ENCODE measurements at places on chromosomes 11 and 22.

GRCh38 chr11:29616611-29617010 is 400.2 kb downstream of the KCNA4 start:
- no peak for DNase-seq

DNA sequence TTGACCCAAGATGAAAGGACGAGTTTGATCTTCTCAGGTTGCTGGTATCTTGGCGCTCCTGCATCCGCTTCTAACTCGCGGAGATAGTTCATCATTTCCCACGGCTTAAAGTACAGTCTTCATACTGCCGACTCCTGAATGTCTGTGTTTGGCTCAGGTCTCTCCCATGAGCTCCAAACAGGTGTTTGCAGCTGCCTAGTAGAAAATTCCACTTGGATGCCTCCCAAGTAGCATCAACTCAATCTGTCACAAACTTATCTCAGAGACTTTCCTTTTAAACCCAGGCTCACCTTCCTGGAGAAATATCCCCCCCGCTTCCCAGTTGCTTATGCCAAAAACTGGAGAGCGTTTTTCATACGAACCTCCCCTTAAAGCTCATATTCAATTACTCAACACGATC is 986.5 kb downstream of the TBC1D22A start:
- no peak for DNase-seq

- no peak for DNase-seq
Measured at GRCh38 chr22:39719559-39720450, 149.3 kb downstream of the CACNA1I start.

- no peak for DNase-seq
Measured at GRCh38 chr11:36672815-36673450, 74.9 kb upstream of the RAG2 start.

DNA sequence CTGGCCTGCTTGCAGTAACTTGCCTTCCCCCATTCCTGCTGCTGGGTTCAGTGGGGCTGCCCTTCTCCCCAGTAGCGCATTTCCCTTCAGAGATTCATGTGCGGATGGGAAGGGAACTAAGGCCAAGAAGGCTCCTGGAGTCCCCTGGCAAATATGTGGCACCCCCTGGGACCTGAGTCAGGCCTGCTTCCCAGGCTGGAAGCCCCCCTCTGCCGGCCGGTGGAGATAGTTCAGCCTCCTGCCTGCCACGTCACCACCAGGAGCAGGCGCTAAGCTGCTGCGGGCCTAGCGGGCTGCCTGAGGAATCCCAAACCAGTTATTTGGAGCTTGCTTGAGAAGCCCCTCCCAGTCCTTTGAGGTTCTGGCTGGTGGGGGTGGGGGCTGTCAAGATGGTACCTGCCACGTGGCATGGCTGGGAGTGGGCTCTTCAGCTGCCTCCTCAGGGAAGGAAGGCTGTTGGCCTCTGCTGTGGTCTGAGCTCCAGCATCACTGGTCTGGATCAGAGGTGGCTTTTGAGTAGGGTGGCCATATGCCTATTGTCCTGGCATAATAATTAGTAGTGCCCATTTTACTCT is 2.0 kb downstream of the SERPINH1 start:
- DNase-seq = no peak

DNA sequence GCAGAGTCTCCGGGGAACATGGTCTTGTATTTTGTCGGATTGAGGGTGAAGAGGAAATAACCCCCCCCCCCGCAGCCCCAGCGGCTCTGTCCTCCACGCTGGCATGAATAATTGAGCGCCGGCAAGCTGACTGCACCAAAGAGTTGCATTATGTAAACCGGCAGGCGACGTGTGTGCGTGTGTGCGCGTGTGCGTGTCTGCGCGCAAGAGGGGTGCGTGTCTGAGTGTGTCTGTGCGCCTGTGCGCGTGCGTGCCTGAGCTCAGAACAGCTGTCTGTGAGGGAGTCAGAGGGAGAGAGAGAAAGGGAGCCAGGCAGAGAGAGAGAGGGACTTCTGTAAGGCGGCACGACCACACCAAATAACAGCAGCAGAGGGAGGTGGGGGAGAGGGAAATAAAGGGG is 94.4 kb downstream of the SCN3B start:
- DNase-seq = peak; percentile 54

DNA sequence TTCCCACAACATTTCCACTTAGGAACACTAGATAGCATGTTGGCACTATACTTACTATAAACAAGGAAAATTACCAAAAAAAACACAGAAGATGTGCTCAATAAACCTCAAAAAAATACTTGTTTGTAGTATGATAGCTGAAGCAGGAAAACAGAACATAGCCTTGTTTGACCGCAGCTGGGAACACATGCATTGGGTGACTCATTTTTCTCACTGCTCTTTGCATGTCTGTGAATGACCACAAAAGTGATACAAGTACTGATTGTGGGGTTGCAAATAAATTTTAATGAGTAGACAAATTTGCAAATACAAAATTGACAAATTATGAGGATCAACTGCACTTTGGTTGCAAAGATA is 22.8 kb upstream of the GUCY1A2 start:
- DNase-seq = no peak

DNA sequence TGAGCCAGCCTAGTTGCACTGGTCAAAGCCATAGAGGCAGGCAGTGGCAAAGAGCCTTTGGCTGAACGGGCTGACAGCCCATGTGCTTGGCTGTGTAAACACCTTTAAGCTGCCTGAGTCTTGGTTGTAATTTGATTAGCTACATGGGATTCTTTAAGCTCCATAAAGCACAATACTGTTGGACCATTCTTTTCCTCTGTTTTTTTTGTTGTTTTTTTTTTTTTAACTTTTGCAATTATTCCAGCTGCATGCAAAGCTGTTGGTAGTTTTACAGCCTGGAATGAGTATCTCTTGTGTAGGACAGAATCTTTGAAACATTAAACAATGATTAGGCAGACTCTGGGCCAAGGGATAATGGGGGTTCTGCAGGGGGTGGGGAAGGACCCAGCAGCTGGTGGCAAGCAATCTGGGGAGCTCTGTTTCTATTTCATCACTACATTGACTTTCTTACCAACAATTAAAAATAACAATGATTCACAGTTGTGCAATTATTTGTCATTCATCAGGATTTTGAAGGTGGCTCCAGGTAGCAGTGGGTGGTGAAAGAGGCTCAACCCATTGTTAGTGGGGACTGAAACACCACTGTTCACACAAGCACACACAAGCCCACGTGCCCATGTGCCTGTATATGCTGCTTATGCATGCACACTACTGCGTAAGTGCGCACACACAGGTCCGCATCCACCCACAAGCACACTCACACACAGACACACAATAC is 69.5 kb upstream of the CSNK2A3 start:
- DNase-seq = no peak

DNA sequence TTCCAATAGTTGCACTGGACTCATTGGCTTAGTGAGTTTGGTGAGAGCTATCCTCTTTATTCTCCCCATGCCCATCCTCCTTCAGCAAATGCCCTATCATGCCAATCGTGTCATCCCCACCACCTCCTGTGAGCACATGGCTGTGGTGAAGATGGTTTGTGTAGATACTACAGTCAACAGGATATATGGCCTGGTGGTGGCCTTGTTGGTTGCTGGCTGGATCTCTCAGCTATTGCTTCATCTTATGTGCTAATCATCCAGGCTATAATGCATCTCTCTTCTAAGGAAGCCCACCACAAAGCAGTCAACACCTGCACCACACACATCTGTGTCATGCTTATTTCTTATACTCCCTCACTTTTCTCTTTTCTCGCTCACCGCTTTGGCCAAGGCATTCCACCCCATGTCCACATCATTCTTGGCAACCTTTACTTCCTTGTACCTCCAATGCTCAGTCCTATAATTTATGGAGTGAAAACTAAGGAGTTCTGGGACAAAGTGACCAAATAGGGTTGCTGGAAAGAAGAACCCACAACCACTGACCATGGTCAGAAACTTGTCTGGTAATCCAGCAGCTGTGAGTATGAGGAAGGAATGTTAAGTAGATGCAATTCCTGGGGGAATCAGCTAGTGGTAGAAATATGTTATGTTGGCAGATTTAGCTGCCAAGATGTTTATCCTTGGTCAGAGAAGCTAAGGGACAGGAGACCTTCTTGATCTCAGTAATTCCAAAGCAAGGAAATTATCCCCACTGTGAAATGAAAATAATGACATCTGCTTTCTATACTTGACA is 16.3 kb upstream of the OR56B1 start:
- DNase-seq = no peak

DNA sequence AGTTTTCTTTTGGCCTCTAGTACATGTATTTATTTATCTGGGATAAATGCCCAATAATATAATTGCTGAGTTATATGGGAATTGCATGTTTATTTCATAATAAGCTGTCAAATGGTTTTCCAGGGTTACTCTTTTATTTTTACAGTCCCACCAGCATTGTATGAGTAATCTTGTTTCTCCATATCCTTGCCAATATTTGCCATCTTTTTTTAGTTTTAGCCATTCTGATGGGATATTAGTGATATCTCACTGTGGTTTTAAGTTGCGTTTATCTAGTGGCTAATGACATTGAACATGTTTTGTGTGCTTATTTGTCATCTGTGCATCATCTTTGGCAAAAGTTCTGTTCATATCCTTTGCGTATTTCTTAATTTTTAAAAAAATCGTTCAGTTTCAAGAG is 372.8 kb upstream of the CCDC179 start:
- DNase-seq = no peak

DNA sequence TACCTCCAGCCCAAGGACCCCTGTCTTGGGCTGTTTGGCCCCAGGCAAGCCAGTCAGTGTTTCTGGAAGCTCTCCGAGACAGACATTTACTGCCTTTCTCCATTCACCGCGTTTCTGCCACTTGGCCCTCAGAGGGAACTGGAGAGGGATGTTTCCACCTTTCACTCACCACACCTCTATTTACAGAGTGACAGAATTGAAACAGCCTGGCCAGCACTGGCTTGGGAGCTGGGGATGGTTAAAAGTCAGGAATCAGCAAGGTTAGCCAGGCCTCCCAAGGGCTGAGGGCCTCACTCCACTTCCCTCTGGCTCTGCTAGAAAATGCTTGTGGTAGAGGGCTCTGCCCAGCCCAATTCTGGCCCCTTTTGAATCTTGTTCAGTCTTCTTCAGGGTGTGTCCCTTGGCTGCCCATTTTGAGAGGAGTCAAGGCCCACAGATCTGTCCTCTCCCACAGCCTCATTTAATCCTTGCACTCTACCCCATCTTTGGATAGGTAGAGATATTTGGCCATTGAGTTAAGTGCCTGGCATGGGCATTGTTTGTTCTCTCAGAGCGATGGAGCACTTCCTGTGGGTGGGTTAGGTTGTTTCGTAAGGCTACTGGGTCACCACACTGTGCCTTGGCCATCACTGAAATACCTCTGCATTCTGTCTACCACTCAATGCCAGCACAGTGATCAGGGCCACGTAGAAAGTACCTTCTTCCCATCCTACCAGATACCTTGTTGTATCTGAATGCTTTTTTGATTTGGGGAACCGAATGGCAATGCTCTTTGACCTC is 119.2 kb downstream of the MICAL2 start:
- no peak for DNase-seq

- no peak for DNase-seq
Measured at GRCh38 chr22:17155941-17156340, 3.1 kb downstream of the HDHD5 start.

- no peak for DNase-seq
Measured at GRCh38 chr11:16596231-16596630, 142.2 kb upstream of the C11orf58 start.

- DNase-seq = no peak
Measured at GRCh38 chr22:28931844-28932567, 48.6 kb downstream of the ZNRF3 start.

- DNase-seq = no peak
Measured at GRCh38 chr11:95611827-95612226, 177.8 kb downstream of the FAM76B start.

- DNase-seq = no peak
Measured at GRCh38 chr11:19558189-19558986, 154.2 kb upstream of the NAV2 start.

DNA sequence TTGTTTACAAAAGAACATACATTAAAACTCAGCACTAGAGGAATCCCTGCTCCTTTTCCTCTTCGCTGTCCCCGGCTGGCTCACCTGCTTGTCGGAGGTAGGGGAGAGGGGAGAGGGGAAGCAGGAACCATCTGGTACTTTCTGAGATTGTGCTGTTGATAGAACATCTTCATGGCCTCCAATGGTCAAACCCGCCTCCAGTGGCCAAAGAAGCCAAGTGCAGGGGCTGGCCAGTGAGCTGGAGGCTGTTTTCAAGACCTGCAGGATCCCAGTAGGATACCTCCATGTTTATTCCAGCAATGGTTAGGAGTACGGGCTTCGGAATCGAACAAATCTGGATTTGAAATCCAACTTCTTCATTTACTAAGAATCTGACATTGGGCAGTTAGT is 92.6 kb downstream of the PKNOX2 start:
- no peak for DNase-seq

DNA sequence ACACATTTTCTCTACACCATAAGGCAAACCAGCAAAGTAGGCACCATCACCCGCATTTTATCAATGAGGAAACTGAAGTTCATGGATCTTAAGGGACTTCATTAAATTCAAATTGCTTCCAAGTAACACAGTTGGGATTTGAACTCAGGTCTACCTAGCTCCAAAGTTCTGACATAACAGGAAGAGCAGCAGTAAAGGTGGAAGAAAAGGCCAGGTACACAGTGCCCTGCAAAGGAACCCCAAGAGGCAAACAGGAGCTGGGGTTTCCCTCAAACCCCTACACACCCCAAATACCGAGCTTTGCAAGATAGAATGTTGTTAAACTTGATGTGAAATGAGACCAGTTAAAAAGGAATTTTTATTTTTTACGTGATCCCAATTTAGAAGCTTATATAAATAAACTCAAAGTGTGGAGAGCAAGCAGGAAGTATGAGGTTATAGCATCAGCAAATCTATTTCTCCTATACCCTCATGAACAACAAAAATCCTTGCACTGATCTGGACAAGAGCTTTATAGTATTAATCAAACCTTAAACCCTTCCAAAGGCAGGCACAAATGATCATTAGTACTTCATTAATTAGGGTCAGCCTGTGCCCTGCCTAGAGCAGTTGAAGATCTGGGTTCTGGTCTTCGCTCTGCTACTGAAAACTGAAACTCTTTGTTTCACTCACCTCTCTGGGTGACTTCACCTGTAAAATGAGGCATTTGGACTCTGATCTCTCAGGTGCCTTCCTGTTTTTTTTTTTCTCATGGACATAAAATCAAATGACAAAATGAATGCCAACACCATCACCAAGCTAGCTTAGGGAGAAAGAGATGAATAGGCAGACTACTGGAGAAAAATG is 36.5 kb downstream of the SYTL2 start:
- no peak for DNase-seq

DNA sequence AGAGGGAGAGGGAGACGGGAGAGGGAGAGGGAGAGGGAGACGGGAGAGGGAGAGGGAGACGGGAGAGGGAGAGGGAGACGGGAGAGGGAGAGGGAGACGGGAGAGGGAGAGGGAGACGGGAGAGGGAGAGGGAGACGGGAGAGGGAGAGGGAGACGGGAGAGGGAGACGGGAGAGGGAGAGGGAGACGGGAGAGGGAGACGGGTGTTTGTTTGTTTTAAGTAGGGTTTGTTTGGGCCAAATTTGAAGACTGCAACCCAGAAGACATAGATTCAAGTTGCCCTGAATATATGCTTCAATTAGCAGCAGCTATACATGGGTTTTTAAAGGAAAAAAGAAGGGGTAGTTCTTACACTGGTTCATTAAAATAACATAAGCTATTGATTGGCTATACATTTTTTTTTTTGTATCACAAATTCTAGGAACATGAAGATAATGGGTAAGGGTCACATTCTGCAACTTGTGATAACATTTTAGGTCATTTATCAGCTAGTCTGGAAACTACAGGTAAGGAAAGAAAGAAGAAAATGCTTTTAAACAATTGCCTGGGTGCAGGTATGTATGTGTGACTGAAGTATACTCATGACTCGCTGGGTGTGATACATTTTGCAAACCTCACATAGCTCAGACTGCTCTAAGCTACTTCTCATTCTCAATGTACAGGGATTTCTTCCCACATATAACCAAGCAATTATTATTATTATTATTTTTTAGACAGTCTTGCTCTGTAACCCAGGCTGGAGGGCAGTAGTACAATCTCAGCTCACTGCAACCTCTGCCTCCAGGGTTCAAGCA is 67.3 kb downstream of the MCHR1 start:
- no peak for DNase-seq

Data from stimulated activated CD4-positive, alpha-beta T cell treated with anti-CD3 and anti-CD28 coated beads, Interleukin-1b, Interleukin-23, amount 100 ng/mL, for 48 hours (primary cell).